ENCODE measurements at places on chromosomes 7 and 10. TPM values are rescaled to one million over a fixed set of nuclear protein-coding genes. Genes with fewer than 3 reads are reported as not detected.

The HECW1 gene
- 1.1 TPM for total RNA-seq

The ENTPD1 gene
- total RNA-seq = not detected

The RTKN2 gene
- total RNA-seq = 0.90 TPM

The PTPRZ1 gene
- not detected for total RNA-seq

The NRCAM gene
- total RNA-seq = 0.83 TPM

The EIF4H gene
- total RNA-seq = 241 TPM

The KCNIP2 gene
- not detected for total RNA-seq

GRCh38 chr7:17313194-17313593 lies 14.7 kb downstream of the AHR start:
- no peaks in the 10 kb centered on the region for H3K4me1 ChIP-seq
- DNase-seq = no peak
- H3K4me3 ChIP-seq = no peak overlapping the region
- no peak overlapping the region for H3K27ac ChIP-seq
- no peaks in the 10 kb centered on the region for H3K27me3 ChIP-seq

- no peak overlapping the region for H3K4me3 ChIP-seq
- no peak overlapping the region for H3K27ac ChIP-seq
- peaks cover 7% of the 10 kb centered on the region for H3K4me1 ChIP-seq
- no peaks in the 10 kb centered on the region for H3K36me3 ChIP-seq
- DNase-seq = no peak
These were observed 25.1 kb upstream of the PROSER2 start for GRCh38 chr10:11797847-11798633.

- no peaks in the 10 kb centered on the region for H3K36me3 ChIP-seq
- H3K27me3 ChIP-seq = peaks cover 7% of the 10 kb centered on the region
- no peak overlapping the region for H3K27ac ChIP-seq
- DNase-seq = peak; percentile 44
- H3K4me3 ChIP-seq = no peak overlapping the region
- H3K4me1 ChIP-seq = no peaks in the 10 kb centered on the region
These were observed 45.3 kb upstream of the PIK3AP1 start for GRCh38 chr10:96765406-96766240.

GRCh38 chr10:132110111-132110521 lies 44.4 kb downstream of the JAKMIP3 start:
- H3K36me3 ChIP-seq = no peaks in the 10 kb centered on the region
- H3K27ac ChIP-seq = no peak overlapping the region
- no peaks in the 10 kb centered on the region for H3K4me1 ChIP-seq
- H3K4me3 ChIP-seq = no peak overlapping the region
- H3K27me3 ChIP-seq = peaks cover 12% of the 10 kb centered on the region
- no peak for DNase-seq

DNA sequence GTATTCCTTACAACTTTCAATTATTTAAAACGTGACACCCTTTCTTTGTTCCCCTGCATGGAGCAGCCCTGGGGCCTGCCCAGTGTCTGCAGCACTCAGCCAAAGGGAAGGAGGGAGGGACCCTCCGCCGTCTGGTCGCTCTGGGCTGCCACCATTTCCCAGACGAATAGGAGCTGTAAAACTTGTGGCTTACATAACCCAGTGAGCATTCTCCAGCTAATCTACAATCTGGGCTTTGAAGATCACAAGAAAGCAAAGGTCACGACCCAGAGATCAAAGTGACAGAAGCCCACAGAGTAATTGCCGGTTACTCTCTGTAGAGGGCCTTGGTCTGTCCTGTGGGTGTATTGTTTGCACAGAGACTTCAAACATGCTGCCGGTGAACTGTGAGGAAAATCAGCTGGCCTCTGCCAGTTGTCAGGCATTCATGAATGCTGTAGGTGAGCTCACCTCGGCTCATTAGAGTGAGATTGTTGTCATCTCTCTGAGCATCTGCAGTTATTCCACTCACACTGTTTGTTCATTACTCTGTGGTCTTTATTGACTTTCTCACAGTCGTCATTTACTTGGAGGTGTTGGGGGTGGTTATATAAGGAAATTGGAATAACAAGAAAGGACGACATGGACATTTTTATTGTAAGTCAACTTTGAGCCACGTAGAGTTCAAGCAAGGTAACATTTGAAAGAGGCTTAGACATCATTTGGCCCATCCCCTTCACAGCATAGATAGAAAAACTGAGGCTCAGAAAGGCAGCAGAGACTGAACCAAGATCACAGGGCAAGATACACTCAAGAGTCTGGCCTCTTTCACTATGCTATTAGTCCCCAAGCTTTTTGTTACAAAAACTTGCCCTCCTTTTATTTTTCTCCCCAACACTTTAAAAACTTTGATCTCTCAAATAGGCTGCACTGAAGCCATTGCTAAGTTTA lies 619.8 kb downstream of the LRMDA start:
- H3K4me3 ChIP-seq = no peak overlapping the region
- no peaks in the 10 kb centered on the region for H3K4me1 ChIP-seq
- no peak overlapping the region for H3K27ac ChIP-seq
- peaks cover 28% of the 10 kb centered on the region for H3K27me3 ChIP-seq
- H3K36me3 ChIP-seq = no peaks in the 10 kb centered on the region

DNA sequence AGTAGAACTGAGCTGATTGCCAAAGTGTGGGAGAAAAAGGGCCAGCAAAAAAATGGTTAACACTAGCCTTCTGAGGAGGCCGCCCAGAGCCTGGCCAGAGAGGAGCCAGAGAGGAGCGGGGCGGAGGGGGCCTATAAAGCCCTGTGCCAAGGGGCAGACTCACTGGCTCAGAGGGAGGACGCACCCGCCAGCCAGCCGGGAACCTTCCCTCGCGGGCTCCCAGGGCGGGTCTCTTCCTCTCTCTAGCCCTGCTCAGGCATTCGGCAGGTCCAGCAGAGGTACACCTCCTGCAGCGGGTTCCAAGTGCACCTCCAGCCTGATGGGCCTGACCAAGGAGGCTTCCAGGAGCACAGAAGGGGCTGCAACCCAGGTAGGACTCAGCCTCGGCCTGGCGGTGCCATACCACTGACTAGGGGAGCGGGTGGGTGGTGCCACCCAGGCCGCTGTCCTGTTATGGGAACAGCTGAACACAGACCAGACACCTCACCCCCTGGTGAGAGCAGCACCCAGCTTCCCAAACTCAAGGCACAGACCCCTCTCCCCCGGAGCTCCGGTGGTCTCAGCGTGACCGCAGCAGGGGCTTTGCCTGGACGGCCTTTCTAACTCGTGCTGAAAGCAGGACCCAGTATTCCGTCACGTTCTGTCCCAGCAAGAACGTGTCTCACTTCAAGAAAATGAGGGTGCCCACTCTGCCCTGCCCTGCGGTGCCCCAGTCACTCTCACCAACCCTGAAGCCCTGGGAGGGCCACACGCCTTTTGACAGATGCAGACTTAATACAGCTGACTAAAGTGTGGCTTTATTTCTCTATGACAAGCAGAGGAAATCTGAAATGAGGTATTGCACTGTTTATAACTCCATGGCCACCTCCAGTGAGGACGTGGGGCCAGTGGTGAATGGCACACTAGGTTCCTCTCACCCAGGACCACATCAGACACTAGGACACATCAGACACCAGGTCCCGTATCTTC lies at the start of gene GPER1:
GPER1 (plus strand) TSS at position 162 of the 969 bp plus-strand sequence. CDS start 3,616 bp downstream, outside the sequence.
- peak; percentile 24 for DNase-seq
- no peaks in the 10 kb centered on the region for H3K27me3 ChIP-seq
- peak within 1 kb of the TSS; percentile 47 for H3K4me3 ChIP-seq

- peaks cover 2% of the 10 kb centered on the region for H3K36me3 ChIP-seq
- peak; percentile 38 for DNase-seq
- no peak overlapping the region for H3K27ac ChIP-seq
- no peak overlapping the region for H3K4me3 ChIP-seq
These were observed 88.0 kb downstream of the MDFIC start for GRCh38 chr7:115009736-115010440.

- DNase-seq = no peak
- H3K36me3 ChIP-seq = no peaks in the 10 kb centered on the region
- H3K4me1 ChIP-seq = no peaks in the 10 kb centered on the region
These were observed 83.9 kb downstream of the BAMBI start for GRCh38 chr10:28761084-28761846.

GRCh38 chr7:81280531-81280930 lies 361.7 kb upstream of the SEMA3C start:
- no peaks in the 10 kb centered on the region for H3K36me3 ChIP-seq
- H3K27me3 ChIP-seq = no peaks in the 10 kb centered on the region
- no peak for DNase-seq
- no peak overlapping the region for H3K27ac ChIP-seq
- H3K4me3 ChIP-seq = no peak overlapping the region
- H3K4me1 ChIP-seq = 0 out of 2 replicates have a peak, but pooled peaks cover 2% of the 10 kb centered on the region

- no peaks in the 10 kb centered on the region for H3K36me3 ChIP-seq
- H3K4me1 ChIP-seq = no peaks in the 10 kb centered on the region
- H3K4me3 ChIP-seq = no peak overlapping the region
- H3K27me3 ChIP-seq = no peaks in the 10 kb centered on the region
- H3K27ac ChIP-seq = no peak overlapping the region
These were observed 78.6 kb upstream of the C10orf90 start for GRCh38 chr10:126749015-126749655.

DNA sequence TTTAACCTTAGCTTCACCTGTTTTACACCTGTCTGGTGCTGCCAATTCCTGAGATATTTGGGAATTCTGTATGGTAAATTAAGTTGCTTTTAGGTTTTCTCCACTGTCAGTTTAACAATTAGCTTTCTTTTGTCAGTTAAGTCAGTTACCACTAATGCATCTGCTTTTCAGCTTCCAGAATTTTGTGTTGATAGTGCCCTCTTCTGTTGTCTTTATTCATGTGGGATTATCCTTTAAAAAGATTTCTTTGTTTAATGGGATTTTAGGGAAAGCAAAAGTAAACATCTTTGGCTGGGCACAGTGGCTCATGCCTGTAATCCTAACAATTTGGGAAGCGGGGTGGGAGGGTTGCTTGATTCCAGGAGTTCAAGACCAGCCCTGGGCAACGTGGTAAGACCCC lies 8.1 kb downstream of the TFAM start:
- no peak overlapping the region for H3K4me3 ChIP-seq
- no peaks in the 10 kb centered on the region for H3K27me3 ChIP-seq
- peaks cover 2% of the 10 kb centered on the region for H3K4me1 ChIP-seq
- peak; percentile 8 for DNase-seq

DNA sequence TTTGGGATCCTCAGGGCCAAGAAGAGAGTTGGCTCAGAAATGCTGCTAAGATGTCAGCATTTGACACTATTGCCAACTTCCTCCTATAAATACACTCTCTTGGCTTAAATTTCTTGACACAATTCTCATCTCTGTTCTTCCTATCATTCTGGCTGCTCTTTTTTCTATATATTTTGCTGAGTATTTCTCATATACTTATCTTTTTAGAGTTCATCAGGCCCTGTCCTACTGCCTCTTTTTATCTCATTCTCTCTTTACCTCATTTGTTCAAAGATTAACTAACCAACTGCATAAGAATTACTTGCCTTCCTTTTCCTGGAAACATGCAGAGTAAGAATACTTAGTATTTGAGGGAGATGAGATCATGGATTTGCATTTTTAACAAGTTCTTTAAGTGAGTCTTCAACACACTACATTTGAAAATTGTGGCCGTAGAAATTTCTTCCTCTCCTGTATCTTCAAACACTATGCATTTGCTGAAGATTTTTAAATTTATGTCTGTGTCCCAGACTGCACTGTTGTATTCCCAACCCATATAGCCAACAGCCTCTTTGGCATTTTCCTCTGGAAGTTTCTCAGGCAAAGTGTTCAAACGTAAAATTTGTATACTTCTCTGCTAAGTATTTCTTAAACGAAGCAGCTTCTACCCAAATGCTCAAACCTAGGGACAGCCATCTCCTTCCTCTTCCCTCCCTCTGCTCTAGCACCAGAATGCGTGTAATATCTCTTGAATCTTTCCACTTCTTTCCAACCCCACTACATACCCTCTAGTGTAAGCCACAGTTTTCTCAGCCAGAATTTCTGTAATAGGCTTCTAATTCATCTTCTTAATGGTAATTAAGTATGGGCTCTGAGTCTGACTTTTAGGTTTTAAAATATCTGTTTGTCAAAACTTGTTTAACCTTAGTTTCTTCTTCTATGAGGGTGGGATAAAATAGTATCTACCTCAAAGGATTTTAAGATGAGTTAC lies 35.5 kb downstream of the ARL4A start:
- H3K4me3 ChIP-seq = no peak overlapping the region
- peaks cover 3% of the 10 kb centered on the region for H3K4me1 ChIP-seq
- DNase-seq = peak; percentile 5
- no peaks in the 10 kb centered on the region for H3K27me3 ChIP-seq
- no peak overlapping the region for H3K27ac ChIP-seq

DNA sequence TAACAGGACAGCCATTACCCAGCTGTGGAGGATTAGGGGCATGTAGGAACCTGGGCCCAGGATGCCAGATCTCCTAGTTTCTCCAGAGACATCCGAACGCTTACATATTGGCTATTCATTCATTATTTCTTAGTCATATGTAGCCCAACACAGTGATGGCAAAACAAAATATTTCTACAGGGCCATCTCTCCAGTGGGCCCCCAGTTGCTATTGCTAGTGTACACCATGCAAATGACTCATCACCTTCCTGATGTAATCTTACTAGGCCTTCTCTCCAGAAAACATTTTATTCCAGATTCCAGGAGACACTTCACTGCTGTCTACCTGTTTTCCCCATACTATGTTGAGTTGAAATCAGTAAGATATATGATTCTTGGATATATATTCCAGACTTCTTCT lies 201.7 kb downstream of the PLXDC2 start:
- H3K4me1 ChIP-seq = peaks cover 2% of the 10 kb centered on the region
- H3K27ac ChIP-seq = no peak overlapping the region
- H3K27me3 ChIP-seq = no peaks in the 10 kb centered on the region

DNA sequence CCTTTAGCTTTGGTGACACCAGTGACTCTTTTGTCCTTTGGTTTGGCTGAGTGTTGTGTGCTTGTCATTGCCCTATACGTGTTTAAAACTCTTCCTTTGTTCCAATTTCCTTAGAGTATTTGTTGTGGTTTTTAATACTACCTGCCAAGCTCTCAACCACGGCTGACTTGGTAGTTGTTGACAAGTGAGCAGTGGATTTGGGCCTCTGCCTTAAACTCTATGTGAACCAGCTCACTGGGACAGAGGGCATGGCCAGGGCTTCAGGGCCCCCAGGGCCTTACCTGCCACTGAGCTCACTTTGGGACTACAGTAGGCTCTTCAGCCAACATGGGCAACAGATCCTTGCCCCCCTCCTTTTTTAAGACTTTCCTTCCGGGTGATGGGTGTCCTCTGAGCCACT lies 9.6 kb upstream of the DMBT1 start:
- H3K4me1 ChIP-seq = no peaks in the 10 kb centered on the region
- H3K27me3 ChIP-seq = peaks cover 1% of the 10 kb centered on the region
- no peak overlapping the region for H3K27ac ChIP-seq
- H3K36me3 ChIP-seq = no peaks in the 10 kb centered on the region
- no peak for DNase-seq
- no peak overlapping the region for H3K4me3 ChIP-seq

DNA sequence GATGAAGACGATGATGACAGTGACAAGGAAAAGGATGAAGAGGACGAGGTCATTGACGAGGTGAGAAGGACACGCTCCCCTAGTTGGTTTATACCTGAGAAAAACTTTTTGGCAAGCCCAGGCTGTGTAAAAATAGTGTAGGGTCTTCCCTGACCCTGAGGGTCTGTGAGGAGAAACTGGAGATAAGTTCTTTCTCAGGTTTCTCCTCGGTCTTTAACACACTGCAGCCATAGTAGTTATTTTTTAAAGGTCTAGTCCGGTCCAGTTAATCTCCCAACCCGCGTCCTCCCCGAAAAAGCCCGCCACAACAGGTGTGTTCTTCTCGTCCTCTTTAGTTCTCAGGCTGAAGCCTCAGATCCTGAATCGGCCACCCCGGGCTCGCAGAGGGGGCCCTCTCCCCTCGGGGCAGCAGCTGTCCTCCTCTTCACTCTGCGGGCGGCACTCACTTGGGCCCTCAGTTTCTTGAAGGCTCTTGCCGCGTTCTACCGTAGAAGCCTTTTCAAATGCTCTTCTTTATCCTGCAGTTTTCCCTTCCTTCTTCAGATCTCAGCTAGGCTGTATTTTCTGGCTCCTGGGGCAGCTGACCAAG lies 411 bp downstream of the BCCIP start:
- H3K4me1 ChIP-seq = peaks cover 6% of the 10 kb centered on the region
- H3K36me3 ChIP-seq = peaks cover 10% of the 10 kb centered on the region
- peak overlapping the region; percentile 77 for H3K4me3 ChIP-seq
- DNase-seq = peak; percentile 1
- no peaks in the 10 kb centered on the region for H3K27me3 ChIP-seq
- H3K27ac ChIP-seq = peak overlapping the region; percentile 86
